ENCODE measurements at places on chromosomes 13 and 19.
A peak's percentile ranks its signal among the peaks of the same experiment; 100 is the strongest.

DNA sequence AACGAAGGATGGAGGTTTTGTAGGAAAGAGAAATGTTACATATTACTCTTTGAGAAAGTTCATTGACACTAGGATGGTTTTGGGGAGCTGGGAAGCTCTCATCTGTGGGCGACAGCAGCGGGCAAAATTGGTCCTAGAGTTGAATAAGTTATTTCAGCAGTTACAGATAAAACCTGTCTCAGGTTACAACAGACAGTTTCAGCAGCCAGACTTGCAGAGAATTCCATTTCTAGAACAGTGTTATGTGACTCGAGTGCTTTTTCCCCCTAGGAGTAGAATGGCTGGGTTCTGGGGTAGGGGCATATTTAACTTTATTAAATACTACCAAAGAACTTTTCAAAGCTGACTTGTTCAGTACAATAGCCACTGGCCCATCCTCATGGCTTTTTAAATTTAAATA, 46.7 kb upstream of the UBL3 start:
- DNase-seq: no peak

- DNase-seq: no peak
Measured at GRCh38 chr13:95174517-95174916, 126.7 kb downstream of the ABCC4 start.

DNA sequence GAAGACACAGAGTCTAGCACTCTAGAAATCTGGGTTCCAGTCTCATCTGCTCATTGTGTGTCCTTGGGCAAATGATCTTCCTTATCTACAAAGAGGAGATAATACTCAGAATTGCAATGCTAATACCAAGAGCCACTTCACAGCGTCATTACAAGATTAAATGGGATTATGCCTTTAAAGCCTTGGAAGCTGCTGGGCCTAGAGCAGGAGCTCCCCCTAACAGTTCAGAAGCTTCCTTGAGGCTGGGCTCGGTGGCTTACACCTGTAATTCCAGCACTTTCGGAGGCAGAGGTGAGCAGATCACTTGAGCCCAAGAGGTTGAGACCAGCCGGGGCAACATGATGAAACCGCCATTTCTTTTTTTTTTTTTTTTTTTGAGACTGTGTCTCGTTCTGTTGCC, 27.6 kb downstream of the AP2S1 start:
- DNase-seq: no peak

- DNase-seq: no peak
Measured at GRCh38 chr19:35056513-35057063, 15.1 kb downstream of the HPN start.

DNA sequence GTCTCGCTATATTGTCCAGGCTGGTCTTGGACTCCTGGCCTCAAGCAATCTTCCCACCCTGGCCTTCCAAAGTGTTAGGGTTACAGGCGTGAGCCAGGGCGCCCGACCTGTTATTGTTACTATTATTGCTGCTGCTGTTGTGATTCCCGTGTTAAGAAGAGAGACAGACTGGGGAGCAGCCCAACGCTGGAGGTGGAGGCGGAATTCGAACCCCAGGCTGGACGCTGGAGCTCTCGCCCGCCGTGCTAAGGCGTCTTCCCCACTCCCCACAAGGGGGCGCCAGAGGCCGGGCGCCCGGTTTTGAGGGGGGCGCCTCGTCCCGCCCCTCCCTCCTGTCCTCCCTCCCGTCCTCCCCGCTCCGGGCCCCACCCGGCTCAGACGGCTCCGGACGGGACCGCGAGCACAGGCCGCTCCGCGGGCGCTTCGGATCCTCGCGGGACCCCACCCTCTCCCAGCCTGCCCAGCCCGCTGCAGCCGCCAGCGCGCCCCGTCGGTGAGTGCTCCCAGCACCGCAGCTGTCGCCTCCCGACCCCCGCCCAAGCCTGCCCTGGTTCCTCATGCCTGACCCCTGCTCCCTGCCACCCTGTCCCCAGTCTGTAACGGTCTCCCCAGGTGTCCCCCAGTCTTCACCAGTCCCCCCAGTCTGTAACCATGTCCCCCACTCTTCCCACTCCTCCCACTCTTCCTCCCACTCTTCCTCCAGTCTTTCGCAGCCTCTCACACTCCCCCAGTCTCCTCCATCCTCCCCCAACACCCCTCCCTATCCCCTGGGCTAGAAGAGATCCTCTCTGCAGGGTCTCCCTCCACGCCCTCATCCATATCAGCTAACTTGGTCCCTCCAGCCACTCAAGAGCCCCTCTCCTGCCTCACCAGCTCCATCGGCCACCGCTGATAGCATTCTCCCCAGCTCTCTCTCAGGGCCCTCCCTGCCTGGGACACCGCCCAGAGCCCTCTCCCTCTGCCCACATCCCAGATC, at the start of gene EHD2:
Gene EHD2, plus strand, starts transcription at position 377 of the 976 bp plus-strand sequence. CDS start 3,191 bp downstream, outside the sequence.
- peak; percentile 65 for DNase-seq

DNA sequence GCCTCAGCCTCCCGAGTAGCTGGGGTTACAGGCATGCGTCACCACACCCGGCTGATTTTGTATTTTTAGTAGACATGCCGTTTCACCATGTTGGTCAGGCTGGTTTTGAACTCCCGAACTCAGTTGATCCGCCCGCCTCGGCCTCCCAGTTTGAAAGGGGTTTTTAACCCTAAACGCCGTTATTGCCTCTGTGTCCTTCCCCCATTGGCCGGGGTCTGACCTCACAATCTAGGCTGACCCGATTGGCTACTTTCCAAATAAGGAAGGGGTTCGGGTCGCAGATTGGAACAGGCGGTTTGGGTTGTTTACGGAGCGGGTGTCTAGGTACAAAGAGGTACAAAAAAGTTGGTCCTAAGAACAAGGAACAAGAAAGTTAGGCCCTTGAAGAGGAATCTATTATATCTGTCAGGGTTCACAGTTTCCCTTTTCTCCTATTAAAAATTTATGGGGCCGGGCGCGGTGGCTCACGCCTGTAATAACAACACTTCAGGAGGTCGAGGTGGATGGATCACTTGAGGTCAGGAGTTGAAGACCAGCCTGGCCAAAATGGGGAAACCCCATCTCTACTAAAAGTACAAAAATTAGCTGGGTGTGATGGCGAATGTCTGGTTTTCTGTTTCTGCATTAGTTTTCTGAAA, 1.0 kb downstream of the ZNF253 start:
- DNase-seq: peak; percentile 49

DNA sequence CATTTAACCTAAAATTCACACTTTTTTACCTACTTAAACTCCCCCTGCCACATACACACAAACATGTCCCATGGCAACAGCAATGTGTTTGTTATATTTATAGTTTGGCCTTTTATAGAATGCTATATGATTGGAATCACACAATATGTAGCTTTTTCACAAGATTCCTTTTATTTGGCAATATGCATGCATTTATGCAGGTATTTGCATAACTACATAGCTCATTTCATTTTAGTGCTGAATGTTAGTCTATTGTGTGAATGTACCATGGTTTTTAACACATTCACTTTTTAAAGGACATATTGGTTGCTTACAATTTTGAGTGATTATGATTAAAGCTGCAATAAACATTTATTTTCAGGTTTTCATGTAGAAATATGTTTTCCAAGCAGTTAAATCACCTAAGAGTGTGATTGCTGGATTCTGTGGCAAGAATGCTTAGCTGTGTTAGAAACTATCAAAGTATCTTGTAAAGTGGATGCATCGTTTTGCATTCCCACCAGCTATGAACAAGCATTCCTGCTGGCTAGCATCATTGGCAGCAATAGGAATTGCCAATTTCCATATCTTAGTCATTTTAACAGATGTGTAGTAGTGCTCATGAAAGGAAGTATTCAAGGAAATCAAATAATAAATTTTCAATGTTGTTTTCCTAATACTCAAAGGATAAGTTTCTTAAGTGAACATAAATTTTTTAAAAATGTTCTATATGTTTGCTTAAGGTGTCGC, 557.0 kb downstream of the SLITRK1 start:
- DNase-seq: no peak

DNA sequence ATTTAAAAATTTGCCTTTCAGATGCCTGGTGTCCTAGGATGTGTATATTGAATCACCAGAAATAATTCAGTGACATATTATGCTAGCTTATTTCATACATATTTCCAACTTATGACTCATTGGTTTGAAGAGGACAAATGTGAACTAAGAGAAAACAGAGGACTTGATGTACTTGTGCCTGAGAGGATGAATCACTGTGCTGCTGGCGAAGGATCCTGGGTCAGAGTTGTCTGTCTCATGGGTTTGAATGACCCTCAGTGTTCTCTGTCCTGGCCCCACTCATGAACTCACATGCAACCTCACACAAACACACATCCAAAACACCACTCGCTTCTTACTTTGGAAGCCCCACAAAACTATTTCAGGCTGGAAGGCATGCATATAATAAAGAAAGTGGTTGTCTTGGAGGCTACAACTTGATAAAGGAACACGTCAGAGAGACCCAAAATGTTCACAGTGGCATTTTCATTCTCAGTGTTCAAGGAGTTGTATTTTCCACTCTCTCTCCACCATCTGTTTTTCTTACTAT, 129.0 kb upstream of the SPRY2 start:
- DNase-seq: no peak

DNA sequence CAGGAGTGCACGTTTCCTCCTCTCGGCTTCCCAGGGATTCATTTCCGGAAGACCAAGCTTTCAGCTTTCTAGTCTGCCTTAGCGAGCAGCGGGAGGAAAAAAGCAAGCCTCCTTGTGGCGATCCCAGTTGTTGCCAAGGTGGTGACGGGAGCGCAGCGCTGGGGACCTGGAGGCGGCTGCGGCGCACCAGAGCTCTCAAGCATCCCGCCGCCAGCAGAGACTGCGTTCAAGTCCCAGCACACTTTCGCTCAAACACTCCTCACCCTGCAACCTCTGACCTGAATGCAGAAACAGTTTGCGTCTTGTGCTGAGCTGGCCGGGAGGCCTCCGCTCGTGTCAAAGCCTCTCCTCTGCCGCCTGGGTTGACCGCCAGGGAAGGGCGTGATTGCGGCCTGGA, 4.9 kb downstream of the GSX1 start:
- DNase-seq: no peak

- DNase-seq: no peak
Measured at GRCh38 chr13:30119476-30119875, 187.9 kb downstream of the KATNAL1 start.

DNA sequence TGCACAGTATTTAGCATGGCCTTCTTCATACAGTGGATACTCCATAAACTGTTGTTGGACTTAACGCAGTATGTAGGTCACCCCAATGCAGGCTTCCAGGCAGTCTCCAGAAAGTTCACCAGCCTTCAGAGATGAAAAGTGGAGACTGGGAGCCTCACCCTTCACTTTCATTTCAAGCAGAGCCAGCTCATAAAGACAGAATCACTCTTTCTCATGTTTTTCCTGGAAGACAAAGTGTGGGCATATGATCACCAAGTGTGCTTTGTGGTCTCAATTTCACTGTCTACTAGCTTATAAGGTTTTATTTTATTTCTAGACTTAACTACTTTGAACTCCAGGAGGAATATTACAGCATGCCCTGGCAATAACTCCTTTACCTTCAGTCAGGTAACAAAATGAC, 26.3 kb upstream of the TNFSF11 start:
- no peak for DNase-seq

- DNase-seq: peak; percentile 32
Measured at GRCh38 chr19:40576151-40576584, 505 bp upstream of the SHKBP1 start.

DNA sequence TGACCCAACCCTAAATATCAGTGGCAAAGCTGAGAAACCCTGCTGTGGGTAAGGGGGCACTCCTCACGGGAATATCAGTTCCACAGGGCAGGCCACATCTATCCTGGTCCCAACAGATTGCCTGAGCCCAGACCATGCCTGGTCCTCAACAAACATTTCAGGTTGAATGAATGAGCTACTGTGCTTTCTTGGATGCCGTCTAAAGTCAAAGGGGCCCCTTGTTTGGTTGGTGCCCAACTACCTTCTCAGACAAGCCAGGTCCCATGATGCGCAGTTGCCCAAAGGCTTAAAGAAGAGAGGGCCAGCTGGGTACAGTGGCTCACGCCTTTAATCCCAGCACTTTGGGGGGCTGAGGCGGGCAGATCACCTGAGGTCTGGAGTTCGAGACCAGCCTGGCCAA, 2.4 kb downstream of the DPP9 start:
- DNase-seq: no peak

GRCh38 chr13:46894568-46894967, 2.3 kb downstream of the HTR2A start:
- DNase-seq: no peak

GRCh38 chr13:48492096-48492440, 40.8 kb downstream of the RCBTB2 start:
- DNase-seq: no peak

DNA sequence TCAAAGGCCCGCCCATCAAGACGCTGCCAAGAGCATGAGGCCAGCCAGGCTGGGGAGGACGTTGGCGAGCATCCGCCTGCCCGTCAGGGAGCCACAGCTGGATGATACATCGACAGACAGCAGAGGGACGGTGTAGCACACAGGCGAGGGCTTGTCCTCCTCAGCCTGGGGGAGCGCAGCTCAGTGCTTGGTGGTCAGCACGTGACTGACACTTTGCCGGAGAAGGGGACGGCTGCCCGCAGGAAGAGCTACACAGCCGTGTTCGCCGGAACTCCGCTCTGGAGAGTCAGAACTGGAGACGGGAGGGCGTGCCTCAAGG, 34.1 kb downstream of the CSNK1G2 start:
- DNase-seq: no peak

- DNase-seq: no peak
Measured at GRCh38 chr13:108270442-108270841, 924 bp downstream of the TNFSF13B start.

DNA sequence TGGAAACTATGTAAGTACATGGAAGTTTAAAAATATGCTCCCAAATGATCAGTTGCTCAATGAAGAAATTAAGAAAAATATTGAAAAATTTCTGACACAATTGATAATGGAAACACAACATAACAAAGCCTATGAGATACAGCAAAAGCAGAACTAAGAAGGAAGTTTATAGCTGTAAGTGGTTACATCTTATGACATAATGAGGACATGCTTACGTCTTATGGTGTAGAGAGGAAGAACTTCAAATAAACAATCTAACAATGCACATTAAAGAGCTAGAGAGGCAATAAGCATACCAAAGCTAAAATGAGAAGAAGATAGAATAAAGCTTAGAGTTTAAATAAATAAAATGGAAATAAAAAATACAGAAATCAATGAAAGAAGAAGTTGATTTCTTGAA, 50.0 kb upstream of the CEACAM21 start:
- no peak for DNase-seq

DNA sequence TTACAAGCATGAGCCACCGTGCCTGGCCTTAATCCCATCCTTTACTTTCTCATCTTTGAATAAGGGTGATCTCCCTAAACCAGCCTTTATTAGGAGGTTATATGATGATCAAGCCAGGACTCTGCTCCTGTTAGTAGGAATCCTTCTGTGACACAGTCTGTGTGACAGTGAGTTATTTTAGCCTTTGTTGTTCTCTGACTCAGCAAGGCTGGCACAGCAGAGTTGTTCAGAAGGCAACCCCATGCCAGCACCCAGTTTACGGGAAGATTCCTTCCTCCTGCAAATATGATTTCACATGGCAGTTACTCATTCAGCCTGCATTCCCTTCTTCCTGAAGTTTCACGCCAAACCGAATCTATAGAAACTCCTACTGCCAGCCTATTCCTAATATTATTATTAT, 10.5 kb upstream of the MIER2 start:
- DNase-seq: no peak

- no peak for DNase-seq
Measured at GRCh38 chr13:44912278-44913016, 76.8 kb downstream of the NUFIP1 start.

GRCh38 chr13:59873856-59874255, 289.9 kb downstream of the DIAPH3 start:
- no peak for DNase-seq

GRCh38 chr19:50721441-50722137, 1.6 kb upstream of the CLEC11A start:
- DNase-seq: no peak

GRCh38 chr13:27772651-27773425, 19.4 kb upstream of the GSX1 start:
- no peak for DNase-seq
